Esophagus muscularis mucosa (tissue), 4 donors: ENCODE measurements at places on chromosomes 16 and 17. TPM values are rescaled to one million over a fixed set of nuclear protein-coding genes. Genes with fewer than 3 reads are reported as not detected.
A peak's percentile ranks its signal among the peaks of the same experiment; 100 is the strongest.

DNA sequence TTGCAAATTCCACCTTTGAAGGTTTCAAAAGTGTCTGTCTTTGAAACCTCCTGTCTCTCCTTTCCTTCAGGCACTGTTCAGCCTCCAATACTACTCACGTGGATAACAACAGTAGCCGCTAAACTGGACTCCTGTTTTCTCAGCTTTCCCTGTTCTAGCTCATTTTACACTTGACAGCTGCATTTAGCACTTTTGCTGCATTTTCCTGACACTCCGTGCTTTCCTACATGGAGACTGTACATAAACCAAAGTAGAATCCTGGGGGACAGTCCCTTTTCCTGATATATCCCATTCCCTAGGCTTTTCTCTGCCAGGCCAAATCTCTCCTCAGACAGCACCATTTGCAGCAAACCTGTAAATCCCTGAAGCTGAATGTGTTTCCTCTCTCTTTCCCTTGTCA, 3.6 kb downstream of the CCL5 start:
- DNase-seq, result no peak
- H3K4me1 ChIP-seq, result no peaks in the 10 kb centered on the region
- no peaks in the 10 kb centered on the region for H3K36me3 ChIP-seq
- H3K4me3 ChIP-seq, result no peak overlapping the region

WNT9B gene
- total RNA-seq, result 0.66 TPM

GRCh38 chr16:80433623-80434022, 107.2 kb upstream of the DYNLRB2 start:
- H3K27ac ChIP-seq, result no peak overlapping the region
- no peaks in the 10 kb centered on the region for H3K36me3 ChIP-seq
- no peak for DNase-seq
- no peaks in the 10 kb centered on the region for H3K4me1 ChIP-seq
- no peaks in the 10 kb centered on the region for H3K27me3 ChIP-seq
- no peak overlapping the region for H3K4me3 ChIP-seq

BIRC5 gene
- under 0.01 TPM for total RNA-seq

DNA sequence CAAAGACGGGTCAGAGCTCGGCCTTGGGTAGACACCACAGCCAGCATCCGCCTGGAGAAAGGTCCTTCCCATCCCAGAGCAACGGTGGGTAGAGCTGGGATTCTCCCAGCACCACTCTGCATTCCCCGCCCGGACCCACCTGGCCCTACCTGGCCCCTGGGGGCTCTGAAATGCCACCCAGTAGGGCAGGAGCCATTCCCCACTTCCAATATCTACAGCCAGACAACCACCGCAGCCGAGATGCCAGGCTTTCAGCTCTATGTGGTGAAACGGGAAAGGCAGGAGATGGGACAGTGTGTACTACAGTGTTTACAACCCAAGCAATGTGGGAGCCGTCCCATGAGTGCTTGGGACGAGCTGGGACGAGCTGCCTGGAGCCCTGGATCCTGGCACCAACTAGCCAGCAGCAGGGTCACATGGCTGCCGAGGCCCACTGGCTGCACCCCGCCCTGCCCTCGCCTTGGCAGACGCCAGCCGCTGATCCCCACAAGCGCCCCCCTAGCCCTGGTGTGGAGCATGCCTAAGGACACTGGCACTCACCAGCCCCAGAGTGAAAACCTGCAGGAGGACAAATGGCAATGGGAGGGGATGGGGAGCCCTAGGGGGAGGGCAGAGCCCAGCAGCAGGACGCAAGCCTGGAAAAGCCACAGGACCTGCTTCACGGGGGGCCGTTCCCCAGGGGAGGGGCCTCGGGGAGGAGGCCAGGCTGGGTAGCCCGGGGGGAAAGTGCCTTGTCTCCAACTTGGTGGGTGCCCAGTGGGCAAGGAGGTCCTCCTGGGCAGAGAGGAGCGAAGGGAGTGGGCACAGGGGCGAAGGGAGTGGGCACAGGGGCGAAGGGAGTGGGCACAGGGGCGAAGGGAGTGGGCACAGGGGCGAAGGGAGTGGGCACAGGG, 13.5 kb downstream of the TMC6 start:
- peaks cover 26% of the 10 kb centered on the region for H3K4me1 ChIP-seq
- peaks cover 39% of the 10 kb centered on the region for H3K36me3 ChIP-seq
- no peak overlapping the region for H3K27ac ChIP-seq
- no peaks in the 10 kb centered on the region for H3K27me3 ChIP-seq
- DNase-seq, result no peak

DNA sequence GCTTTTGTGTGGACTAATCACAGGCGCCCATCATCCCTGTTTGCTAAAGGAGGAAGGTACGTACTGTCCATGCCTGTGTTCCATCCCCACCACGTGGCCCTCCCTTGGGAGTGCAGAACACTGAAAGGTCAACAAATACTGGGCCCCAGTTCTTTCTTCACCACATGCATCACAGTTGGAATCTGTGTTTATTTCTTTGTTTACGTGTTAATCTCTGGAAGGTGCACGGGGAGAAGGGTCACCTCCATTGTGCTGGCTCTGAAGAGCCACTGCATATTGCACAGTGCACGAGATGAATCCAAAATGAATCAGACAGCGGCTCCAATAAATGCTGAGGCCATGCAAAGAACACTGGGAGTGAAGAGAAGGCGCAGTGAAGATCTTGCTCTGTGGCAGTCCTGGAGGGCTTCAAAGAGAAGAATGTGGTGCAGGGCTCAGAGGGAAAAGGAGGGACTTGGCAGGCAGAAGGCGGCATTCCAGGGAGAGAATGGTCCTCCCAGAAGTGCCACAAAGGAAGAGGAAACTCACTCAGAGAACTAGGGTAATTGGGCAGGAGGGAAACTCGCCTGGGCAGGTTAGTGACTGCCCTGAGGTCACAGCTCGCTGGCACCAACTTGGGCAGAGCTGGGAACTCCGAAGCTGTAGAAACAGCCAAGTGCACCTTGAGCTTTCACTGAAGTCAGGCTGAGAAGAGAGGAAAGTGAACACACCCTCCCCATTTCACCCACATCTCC, 3.7 kb downstream of the RPH3AL start:
- DNase-seq, result no peak
- H3K27me3 ChIP-seq, result no peaks in the 10 kb centered on the region
- H3K4me1 ChIP-seq, result peaks cover 46% of the 10 kb centered on the region
- no peaks in the 10 kb centered on the region for H3K36me3 ChIP-seq
- no peak overlapping the region for H3K4me3 ChIP-seq

SEPTIN1 gene
- total RNA-seq, result 0.86 TPM

GRCh38 chr17:2237521-2237921, 66.1 kb downstream of the SMG6 start:
- no peaks in the 10 kb centered on the region for H3K27me3 ChIP-seq
- peaks cover 77% of the 10 kb centered on the region for H3K4me1 ChIP-seq
- no peak overlapping the region for H3K4me3 ChIP-seq
- DNase-seq, result no peak

- H3K36me3 ChIP-seq, result no peaks in the 10 kb centered on the region
- peak overlapping the region; percentile 97 for H3K27ac ChIP-seq
- peaks cover 96% of the 10 kb centered on the region for H3K4me1 ChIP-seq
- H3K27me3 ChIP-seq, result no peaks in the 10 kb centered on the region
- no peak for DNase-seq
- H3K4me3 ChIP-seq, result no peak overlapping the region
Measured at GRCh38 chr17:57097832-57098421, 12.9 kb downstream of the AKAP1 start.

DNA sequence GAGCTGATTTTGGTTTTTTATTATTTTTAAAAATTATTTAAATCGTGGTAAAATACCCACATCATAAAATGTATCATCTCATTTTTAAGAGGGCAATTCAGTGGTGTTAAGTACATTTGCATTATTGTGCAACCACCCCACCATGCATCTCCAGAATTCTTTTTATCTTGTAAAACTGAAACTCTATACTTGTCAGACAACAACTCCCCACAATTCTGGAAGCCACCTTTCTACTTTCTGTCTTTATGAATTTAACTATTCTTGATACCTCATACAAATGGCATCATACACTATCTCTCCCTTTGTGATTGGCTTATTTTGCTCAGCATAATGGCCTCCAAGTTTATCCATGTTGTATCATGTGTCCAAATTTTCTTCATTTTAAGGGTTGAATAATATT, 97.9 kb downstream of the HS3ST3B1 start:
- no peaks in the 10 kb centered on the region for H3K4me1 ChIP-seq
- no peak for DNase-seq
- no peaks in the 10 kb centered on the region for H3K27me3 ChIP-seq
- no peaks in the 10 kb centered on the region for H3K36me3 ChIP-seq
- H3K27ac ChIP-seq, result no peak overlapping the region
- no peak overlapping the region for H3K4me3 ChIP-seq

DNA sequence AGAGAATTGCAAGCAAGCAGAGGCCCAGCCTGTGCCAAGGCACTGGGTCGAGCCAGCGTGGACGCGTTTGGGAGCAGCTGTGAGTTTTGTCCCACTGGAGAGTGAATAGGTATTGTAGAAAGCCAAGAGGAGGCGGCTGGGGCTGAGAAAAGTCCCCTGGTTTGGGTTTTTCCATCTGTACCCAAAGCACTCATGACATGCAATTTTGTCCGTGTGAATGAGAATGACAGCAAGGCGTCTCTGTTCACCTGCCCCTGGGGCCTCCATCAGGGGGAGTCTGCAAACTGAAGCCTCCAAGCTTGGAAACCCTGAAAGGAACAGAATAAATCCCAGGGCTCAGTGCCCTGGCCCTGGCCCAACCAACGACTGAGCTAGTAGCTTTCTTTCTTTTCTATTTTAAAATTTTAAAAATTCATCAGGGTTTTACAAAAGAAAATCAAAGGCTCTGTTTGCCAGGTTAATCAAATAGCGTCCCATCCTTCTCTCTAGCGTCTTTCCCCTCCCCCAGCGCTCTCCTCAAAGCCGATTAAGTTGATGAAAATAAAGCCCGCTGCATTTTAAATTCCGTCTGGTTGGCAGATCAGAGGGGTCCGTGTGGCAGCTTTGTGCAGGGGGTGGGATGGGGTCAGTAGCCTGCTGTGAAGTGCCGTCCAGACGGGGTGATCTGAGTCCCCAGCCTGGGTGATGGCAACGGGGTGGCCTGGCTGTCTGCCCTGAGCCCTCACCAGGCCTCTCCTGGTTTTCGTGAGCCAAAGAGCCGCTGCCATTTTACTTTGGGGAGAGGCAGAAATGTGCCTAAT, 171.0 kb downstream of the KATNIP start:
- peaks cover 8% of the 10 kb centered on the region for H3K4me1 ChIP-seq
- peak overlapping the region; percentile 66 for H3K27ac ChIP-seq
- H3K27me3 ChIP-seq, result no peaks in the 10 kb centered on the region
- DNase-seq, result no peak

ADAM11 gene
- total RNA-seq, result under 0.01 TPM
